Endodermal cell (in vitro differentiated cells): ENCODE measurements at places on chromosomes 5 and 9. TPM values are rescaled to one million over a fixed set of nuclear protein-coding genes. Genes with fewer than 3 reads are reported as not detected.
A peak's percentile ranks its signal among the peaks of the same experiment; 100 is the strongest.

DNA sequence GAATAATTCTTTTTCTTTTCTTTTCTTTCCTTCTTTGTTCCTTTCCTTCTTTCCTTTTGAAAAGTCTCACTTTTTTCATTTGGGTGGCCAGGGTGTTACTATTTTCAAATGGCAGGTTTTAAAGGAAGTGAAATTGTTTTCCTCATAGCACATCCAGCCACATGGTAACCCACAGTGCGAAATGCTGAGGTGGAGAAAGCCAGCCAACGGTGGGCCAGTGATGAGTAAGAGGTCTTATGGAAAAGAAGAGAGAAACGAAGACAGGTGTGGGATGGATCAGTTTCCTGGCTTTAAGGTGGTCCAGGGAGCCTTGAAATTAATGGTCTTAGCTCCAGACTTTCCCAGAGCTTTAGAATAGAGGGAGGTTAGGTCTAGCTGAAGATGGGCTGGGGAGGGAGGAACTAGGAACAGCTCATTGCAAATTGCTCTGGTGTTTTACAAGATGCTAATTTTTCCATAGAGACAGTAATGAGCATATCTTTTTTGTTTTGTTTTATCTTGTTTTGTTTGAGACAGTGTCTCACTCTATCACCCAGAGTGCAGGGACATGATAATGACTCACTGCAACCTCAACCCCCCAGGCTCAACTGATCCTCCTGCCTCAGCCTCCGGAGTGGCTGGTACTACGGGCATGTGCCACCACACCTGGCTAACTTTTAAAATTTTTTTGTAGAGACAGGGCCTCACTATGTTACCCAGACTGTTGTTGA is 17.8 kb downstream of the ITK start:
- no peak for DNase-seq

GRCh38 chr5:6212244-6212643 is 166.1 kb downstream of the MED10 start:
- DNase-seq = no peak

DNA sequence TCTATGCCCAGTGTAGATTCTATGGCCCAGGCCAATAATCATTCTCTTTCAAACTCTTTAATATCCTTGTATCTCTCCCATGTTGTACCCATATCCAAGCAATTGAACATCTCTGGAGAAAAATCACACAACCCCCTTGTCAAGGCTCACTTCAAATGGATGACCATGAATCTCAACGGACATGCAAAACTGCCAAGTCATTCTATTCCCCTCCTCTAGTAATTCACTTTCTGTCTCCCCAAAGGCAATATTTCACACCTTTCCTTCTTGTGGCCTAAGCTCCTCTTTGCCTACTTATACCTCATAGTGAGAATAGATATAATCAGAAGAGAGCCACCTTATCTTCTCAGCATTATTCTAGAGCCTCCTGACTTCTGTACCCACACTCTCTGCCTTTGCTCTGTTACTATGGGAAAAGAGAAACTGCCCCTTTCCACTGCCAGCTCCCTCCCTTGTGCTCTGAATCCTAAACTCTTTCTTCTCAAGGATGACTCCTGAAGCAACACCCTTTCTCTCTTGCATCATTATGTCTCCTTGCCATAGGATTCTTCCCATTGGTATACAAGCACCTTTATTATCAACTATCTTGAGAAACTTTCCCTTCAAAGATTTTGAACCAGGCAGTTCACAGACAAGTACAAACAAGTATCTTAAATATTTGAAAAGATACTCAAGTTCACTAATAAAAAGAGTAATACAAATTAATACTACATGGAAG is 66.1 kb downstream of the RPS23 start:
- no peak for DNase-seq

PDLIM7 gene
- total RNA-seq = 234 and 241 TPM in 2 replicates

LCN2 gene
- total RNA-seq = not detected in 3 replicates

DNA sequence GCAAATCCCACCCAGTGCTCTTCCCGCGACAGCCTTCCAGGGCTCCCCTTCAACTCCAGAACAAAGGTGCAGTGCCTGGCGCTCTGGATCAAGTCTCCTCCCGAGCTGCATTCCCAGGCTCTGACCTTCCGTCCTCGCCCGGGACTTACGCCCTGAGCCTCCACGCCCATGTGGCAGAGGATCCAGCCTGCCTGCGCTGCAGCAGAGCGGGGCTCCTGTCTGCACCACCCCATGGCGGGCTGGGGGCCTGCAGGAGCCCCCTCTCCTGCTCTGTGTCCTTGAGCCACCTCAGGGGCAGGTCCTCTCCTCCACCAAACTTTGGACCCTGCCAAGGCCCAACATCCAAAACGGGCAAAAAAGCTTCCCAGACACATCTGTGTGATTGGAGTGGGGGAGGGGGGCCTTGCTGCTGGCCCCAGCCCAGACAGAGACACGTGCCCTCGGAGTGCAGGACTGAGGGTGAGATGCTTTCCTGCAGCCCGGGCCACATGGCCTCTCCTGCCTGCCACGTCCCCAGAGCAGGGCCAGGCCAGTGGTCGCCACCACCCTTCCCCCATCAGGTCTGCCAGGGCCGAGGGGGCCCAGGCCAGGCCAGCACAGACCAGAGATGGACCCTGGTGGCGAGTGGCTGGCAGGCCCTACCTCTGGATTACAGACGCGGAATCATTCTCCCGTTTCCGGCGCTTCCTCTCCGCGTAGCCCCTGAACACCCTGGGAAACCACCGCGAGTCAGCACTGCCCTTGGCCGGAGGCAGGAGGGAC is 4.4 kb downstream of the NSMF start:
- peak; percentile 84 for DNase-seq

GRCh38 chr5:25190521-25191000 is 545.8 kb upstream of the CDH10 start:
- no peak for DNase-seq

CNTNAP3 gene
- total RNA-seq = 0.97 to 1.4 TPM (median 1.1 TPM) in 3 replicates

CDH9 gene
- not detected in 2 replicates for total RNA-seq

DNA sequence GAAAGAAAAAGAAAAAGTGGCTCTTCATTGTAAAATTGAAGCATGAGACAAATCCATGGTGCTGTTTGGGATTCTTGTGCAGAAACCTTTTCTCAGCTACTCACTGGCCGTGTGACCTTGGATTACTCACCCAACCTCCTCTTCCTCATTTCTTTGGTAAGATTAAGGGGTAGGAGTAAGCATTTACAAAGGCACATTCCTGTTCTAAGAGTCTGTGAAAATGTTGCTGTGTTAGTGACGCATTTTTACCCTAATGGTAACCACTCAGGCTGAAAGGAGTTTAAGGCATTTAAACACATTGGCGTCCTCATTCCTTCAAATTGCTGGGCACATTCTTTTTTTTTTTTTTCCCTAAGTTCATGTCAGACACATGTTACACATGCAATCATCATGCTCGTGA is 4.3 kb downstream of the RAI14 start:
- no peak for DNase-seq

TMEM250 gene
- total RNA-seq = 29.6 to 60.0 TPM (median 58.4 TPM) in 3 replicates
